ENCODE measurements at places on chromosomes 2 and 18.

DNA sequence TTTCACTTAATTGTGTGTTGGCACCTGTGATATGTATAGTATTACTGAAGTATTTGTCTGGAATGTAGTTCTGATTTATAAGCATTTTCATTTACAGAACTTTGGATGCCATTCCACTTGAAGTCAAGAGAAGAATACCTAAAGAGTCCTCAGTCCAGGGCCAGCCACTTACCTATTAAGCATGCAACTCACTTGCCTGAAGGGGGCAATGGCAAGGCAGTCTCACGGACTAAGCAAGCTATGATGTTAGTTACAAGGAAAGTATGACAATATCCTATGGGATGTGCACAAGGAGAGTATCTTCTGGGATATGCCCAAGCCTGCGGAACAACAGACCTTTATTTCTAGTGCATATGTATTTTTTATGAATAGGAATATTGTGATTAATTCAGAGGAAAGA, 369.4 kb upstream of the GCFC2 start:
- DNase-seq, result no peak

DNA sequence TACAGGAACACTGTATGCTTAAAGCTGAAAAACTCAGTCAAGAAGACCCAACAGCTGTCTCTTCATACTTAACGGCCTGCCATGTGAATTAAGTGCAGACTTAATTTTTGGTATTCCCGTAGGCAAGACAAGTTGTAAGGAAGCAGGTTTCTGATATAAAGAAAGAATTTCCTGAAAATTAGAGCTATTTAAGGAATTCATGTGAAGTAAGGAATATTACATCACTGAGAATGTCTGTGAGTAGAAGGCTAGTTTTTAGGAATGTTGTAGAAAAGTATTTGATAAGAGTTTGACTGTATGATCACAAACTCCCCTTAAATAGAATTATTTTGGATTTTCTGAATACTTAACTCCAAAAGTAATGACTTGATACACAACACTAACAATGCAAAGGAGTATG, 51.0 kb downstream of the WDR33 start:
- no peak for DNase-seq

DNA sequence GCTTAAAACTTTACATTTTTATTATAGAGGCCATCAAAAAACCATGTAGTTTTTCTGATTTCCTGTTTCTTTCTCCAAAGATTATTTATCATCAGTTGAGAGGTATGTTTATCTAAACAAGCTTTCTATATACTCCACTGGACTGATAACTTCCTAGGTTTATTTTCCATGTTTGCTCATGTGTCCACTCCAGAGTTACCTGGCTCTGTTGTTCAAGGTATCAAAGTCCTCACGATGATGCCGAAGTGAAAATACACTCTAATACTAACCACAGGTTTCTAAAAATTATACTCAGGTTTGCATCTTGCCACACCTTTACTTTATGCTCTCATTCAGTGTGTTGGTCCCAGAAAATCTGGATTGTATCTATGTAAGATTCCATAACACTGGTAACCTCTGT, 287.9 kb upstream of the GULP1 start:
- DNase-seq, result no peak

DNA sequence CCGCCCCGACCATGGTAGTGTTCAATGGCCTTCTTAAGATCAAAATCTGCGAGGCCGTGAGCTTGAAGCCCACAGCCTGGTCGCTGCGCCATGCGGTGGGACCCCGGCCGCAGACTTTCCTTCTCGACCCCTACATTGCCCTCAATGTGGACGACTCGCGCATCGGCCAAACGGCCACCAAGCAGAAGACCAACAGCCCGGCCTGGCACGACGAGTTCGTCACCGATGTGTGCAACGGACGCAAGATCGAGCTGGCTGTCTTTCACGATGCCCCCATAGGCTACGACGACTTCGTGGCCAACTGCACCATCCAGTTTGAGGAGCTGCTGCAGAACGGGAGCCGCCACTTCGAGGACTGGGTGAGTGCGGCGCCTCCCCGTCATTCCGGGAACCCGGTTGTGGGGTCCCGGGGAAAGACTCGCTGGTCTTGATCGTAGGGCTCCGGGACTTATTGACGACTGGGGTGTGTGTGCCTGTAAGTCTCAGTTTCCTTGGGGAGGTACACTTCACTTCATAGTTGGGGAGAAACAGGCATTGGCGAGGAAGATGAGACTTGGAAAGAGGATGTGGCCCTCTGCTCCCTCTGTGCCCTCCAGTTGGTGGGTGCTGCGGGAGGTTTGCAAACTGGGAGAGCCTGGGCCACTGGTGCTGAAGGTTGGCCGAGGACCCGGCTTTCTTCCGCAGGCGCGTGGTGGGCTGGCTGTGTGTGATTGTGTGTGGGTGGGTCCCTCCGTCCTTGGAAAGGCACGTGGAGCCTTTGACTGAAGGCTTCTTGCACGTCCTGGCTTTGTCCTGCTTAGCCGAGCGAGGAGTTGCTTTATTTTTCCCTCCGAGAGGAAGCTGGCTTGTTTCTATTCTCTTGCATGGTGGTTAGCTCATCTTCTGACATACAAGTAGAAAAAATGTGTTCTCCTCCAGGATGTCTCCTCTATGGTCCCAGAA, 886 bp downstream of the PRKCE start:
- DNase-seq, result no peak

DNA sequence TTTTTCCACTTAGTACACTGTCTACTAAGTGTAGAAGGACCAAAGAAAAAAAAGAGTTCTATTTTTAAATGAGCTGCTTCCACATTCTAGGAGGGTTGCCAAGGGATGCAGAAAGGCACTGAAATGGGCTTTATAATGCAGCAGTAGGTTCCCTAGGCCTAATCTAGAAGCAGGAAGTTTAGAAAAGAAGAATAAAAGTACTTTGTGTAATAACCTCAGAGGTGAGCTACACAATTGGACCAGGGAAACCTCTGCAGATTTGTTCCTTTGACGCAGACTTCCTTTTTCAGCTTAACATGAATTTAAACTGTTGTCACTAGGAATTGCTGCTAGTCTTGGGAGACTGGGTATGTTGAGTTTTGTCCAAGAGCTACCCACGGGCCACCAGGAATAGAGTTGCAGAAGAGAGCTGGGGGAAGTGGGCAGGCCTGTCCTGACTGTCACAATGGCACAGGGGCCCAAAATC, 34.6 kb upstream of the RAB1A start:
- DNase-seq, result no peak

- DNase-seq, result no peak
These were observed 602.9 kb downstream of the NYAP2 start for GRCh38 chr2:226002438-226002837.

DNA sequence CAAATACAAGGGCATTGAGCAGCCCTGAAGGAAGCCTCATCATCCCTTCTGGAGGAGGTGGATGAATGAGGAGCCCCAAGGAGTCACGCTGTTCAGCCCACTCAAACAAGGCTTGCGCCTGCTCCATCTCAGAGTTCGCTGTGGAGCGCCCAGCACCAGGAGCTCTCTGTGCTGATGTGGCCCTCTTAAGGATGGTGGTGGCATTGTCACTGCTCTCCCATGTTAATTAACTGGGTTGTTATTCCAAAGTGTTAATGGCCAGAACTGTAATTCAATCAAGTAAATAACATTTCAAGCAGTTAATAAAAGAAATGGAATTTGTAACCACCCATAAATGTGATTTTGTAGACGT, 726.0 kb upstream of the RAB6C start:
- DNase-seq, result no peak

DNA sequence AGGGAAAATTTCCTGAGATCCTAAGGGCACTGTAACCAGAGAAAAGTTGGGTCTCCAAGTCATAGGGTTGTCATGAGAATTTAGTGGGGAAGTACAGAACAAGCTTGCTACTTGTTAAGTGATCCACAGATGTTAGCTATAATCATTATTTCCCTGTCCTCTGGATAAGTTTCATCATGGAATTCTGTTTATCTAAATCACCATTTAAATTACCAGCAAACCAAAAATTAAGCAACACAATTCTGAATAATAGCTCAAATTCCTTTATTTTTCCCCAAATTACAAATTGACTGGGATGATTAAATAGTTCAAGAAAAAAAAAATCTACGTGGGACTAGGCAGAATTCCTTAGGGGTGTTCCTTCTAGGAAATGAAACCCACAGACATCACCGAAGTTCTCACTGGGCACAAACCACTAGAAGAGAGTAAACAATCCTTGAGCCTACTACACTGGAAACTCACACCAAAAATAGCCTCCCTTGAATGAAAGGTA, 159.5 kb downstream of the COL6A3 start:
- no peak for DNase-seq

GRCh38 chr2:105593221-105593967, 151.3 kb upstream of the NCK2 start:
- no peak for DNase-seq

DNA sequence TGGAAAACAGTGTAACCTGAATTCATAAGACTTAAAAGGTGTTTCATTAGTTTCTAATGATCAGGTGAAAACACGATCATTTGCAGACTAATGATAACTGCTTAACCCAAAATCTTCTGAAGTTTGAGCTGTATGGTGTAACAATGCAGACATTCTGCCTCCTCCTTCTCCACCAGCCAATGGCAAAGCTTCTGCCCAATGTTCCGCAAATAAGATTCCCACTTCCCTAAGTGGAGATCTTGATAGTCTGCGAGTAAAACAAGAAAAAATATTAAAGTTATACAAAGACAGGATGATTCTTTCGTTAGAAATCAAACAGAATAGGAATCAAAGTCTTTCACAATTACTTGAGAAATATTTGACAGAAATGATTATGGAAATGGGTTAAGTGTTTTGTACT, 8.1 kb downstream of the C2orf42 start:
- no peak for DNase-seq

- DNase-seq, result no peak
These were observed 48.5 kb upstream of the PELI1 start for GRCh38 chr2:64192664-64193105.

DNA sequence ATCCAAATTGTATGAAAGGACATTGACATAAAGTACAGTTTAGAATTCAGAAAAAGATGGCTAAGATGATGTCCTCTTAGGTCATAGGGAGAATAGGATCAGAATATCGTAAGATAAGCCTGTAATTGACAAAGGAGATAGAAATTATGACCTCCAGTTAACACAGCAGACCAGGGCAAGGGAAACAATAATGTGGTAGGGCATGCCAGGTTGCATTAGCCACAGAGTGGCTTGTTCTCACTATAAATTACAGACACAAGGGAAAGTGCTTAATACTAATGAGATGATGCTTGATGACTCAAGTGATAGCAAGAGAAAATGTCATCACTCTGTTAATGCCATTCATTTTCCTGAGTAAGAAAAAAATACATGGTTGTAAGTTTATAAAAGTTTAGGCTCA, 48.9 kb upstream of the LRP1B start:
- DNase-seq, result no peak

Data from stimulated activated CD8-positive, alpha-beta memory T cell treated with anti-CD3 and anti-CD28 coated beads, Interleukin-4, amount 100 ng/mL, for 4 hours (primary cell).